AG04450 (cell line): ENCODE measurements at places on chromosomes 16 and 17.

DNA sequence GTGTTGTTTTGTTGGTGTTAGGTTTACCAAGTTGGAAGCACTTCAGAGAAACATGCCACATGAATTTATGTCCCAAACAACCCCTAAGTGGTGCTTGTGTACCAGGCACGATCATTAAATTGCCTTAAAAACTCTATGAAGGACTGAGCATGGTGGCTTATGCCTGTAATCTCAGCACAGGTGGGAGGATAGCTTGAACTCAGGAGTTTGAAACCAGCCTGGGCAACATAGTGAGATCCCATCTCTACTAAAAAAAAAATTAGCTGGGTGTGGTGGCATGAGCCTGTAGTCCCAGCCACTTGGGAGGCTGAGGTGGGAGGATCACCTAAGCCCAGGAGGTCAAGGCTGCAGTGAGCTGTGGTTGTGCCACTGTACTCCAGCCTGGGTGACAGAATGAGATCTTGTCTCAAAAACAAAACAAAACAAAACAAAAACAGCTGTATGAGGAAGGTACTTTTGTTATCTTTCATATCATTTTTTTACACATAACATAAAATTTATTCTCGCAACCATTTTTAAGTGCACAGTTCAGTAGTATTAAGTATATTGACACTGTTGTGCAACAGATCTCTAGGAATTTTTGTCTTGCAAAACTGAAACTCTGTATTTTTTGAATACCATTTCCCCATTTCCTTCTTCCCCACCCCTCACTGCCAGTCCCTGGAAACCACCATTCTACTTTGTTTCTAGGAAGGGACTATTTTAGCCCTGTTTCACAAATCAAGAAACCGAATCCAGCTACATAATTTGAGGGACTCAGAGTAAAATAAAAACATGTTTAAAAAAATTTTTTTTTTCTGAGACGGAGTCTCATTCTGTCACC is 14.3 kb upstream of the RBBP6 start:
- DNase-seq = no peak

DNA sequence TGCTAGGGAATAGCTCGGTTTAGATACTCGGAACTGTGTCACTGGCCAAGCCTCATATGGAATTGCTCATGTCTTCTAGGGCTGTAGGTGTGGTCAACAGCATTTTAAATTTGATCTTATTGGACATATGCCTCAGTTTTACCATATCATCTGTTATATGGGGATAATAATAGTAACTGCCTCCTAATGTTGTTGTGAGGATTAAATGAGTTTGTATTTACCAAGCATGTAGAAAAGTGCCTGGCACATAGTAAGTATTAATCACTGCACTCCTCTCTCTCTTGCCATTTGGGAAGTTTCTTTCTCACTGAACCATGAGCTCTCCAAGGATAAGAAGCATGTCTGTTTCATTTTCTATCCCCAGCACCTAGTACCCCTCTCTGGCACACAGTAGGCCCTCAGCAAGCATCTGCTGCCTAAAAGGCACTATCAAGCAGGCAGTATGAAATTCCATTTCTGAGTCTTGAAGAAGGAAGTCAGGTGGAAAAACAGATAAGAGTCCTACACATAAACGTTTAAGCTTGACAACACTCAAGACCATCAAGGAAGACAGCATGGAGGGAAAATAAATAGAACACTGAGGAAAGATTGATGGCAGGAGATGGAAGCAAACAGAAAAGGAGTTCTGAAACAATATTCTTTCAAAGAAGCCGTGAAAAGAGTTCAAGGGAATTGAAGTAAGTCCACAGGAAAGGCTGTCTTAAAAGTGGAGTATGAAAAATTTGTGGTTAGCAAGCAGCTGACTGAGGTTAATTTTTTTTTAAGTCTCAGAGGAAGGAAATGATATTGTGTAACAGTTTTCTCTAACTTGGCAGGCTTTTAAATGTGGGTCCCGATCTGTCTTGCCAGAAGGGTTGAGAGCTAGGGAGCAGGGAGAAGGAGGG is 2.2 kb upstream of the ATP6V0A1 start:
- no peak for DNase-seq

DNA sequence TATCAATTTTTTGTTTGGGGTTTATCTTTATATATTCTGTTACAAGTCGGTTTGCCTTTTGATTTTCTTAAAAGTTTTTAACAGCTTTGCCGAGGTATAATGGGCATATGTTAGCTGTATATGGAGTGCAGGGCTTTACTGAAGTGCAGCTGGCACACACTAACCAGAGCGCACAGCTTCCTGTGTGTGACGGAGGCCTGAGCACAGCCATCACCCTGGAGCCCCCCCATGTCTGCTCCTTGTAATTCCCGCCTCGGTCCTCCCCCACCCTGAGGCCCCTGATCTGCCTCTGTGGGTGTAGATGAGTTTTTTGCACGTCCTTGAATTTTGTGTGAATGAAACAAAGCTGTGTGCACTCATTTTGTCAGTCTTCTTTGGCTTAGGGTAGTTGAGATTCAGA is 60.1 kb upstream of the ZNF750 start:
- no peak for DNase-seq

- DNase-seq = no peak
Measured at GRCh38 chr17:17073581-17074403, 31.5 kb downstream of the MPRIP start.

GRCh38 chr16:15507301-15507958 is 73.0 kb downstream of the BMERB1 start:
- DNase-seq = no peak

GRCh38 chr17:58615768-58616659 is 75.8 kb downstream of the TEX14 start:
- no peak for DNase-seq

- no peak for DNase-seq
Measured at GRCh38 chr17:17849845-17850373, 13.1 kb upstream of the SREBF1 start.

DNA sequence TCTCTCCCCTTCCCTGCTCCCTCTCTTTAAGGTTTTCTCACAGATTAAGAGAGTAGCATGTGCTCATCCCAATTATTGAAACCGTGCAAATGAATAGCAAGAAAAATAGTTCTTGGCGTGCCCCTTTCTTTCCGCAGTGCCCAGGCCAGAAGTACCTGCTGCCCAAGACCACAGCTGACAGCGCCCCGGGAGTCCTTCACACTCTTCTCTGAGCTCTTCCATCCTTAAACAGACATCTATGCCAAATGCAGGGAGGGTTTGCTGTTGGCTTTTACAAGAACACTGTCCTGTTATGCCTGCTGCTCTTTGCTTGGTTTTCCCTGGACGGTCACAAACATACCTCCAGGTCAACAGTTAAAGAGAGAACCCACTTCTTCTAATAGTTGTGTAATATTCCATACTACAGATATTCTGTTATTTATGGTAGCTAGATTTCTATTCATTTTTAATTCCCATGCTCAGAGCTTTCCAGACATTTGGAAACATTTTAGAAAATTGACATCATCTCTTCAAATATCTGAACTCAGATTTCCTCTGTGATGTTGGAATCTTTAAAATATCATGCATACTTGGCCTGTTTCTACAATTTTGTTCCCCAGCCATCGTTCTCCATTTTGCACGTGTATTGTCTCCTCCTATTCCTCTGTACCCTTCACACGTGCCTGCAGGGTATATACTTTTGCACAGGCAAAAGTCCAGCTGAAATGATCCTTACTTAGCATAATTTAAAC is 416.7 kb downstream of the WWOX start:
- DNase-seq = no peak

GRCh38 chr17:11459861-11460331 is 138.4 kb upstream of the DNAH9 start:
- no peak for DNase-seq

DNA sequence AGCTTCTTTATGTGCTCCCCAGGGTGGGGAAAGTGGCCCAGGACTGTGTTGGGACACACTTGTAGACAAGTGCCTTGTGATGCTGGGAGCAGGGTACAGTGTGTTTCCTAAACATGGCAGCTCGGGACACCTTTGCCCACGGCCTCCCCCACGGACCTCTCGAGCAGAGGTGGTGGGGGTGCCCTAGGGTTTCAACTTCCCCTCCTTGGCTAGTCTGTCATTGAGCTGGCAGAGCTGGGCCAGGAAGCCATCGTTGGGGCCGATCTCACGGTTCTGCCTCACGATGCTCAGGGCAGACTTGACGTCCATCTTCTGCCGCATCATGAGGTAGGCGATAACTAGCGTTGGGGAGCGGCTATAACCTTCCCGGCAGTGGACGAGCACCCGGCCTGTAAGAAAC is 9.4 kb downstream of the DUSP3 start:
- no peak for DNase-seq

GRCh38 chr16:23132775-23133463 is 16.3 kb downstream of the USP31 start:
- DNase-seq = no peak

DNA sequence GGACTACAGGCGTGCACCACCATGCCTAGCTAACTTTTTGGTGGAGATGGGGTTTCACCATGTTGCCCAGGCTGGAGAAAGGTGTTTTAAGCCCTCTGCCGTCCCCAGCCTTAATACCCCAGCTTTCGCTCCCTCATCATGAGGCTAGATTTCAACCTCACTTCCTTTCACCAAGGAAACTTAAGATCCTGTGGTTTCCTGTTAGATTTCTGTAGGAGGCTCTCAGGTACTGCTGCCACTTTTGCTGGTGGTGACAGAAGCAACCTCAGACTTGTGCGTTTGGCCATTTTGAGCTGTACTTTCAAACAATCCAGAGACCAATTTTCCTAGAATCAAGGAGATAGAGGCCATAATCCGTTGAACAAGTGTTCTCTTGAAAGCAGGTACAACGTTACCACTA is 36.2 kb downstream of the MPHOSPH6 start:
- DNase-seq = no peak

- DNase-seq = no peak
Measured at GRCh38 chr17:46773221-46773605, 45.3 kb downstream of the WNT3 start.

DNA sequence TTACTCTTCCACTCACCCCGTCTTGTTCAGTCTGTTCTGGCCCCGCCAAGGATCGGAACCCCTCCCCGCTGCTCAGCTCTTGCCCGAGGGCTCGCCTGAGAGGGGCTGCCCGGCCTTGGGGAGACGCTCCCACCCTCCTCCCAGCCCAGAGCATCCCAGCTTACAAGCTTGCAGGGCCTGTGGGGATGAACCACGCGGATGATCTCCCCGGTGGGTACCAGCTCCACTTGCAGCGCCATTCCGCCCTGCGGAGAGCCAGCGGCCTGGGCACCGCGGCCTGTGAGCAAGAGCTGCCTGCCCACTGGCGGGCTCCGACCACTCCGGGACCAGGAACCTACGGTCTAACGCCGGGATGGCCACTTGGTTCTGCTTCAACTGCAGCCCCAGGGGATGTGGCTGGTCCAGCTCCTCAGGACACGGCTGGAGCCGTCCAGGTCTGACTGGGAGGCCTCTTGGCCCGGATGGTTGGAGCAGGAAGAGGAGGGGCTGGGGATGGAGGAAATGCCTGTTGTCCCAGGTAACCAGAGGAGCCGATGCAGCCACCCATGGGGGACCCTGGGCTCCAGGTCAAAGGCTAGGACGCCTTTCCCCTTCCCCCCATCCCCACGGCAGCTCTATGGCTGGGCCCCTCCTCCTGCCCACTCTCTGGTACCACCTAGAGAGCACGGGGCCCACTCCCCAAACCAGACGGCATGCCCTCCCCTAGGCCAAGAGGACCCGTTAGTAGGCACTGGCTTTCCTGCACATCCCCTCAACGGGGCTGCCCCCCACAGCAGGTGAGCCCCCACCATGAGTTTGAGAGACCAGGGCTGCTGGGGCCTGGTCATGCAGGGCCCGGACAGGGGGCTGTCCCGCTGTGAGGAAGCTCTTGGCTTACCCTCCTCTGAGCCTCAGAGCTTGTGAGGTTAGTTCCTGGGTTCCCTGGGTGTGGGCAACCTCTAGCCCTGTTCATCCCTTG is at the start of gene MYO1C:
Gene MYO1C (minus strand): TSS at position 438 of the 958 bp plus-strand sequence. CDS start 199 bp downstream, at position 239.
- DNase-seq = no peak

- no peak for DNase-seq
Measured at GRCh38 chr16:71693164-71693563, 31.3 kb downstream of the PHLPP2 start.

- DNase-seq = no peak
Measured at GRCh38 chr17:798246-798645, 16.1 kb downstream of the MRM3 start.

DNA sequence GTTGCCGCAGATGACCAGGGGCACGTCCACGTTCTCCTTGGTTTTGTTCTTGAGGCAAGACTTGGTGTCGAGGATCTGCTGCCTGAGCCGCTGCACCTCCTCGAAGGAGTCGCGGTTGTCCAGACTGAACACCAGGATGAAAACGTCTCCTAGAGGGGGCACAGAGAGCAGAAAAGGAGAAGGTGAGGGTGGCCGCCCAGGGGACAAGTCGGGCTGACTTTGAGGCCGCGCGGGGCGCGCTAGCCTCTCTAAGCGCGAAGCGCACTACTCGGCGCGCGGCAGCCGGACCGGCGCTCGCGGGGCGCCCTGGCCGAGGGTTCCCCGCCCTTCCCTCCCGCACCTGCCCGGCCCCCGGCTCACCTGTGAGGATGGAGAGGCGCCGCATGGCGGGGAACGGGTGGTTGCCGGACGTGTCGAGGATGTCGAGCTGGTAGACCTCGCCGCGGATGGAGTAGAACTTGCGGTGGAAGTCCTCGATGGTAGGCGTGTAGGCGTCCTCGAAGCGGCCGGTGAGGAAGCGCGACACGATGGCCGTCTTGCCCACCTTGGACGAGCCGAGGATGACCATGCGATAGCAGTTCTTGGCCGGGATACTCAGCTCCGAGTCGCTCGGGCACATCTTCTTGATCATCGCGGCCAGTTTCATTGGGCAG is 533 bp downstream of the RASD1 start:
- DNase-seq = no peak

DNA sequence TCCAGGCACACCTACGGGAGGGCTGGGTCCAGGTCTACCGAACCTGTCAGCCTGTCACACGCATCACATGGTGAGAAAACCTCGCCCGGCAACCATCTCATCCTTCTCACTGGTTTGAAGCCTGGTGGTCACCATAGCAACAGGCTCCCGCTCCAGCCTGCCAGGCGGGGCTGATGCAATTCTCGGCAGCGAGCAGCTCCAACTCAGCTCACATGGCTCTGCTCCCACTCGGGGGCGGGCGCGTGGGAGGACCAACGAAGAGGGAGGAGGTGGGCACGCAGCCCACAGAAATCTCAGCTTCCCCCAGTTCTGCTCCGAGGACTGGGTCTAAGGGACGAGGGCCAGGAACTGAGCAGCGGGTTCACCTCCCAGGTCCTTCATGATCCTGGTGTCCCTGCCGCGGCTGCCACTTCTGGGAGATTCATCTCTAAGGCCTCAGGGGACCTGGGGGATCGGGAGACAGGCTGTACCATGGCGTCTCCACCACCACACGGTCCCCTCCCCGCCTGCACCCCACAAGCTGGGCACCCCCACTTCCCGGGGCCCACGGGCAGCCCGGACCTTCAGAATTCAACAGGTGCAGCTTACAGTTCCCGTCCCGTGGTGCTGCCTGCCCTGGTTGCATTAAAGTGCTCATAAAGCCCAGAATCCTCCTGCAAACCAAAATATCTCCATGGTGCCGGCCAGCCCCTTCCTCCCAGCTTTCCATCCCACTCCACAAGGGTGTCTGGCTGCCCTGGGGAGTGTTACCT is 25.8 kb downstream of the ABR start:
- peak; percentile 32 for DNase-seq

- no peak for DNase-seq
Measured at GRCh38 chr16:27973678-27974077, 89.8 kb downstream of the GSG1L start.

GRCh38 chr16:74743045-74743667 is 31.5 kb downstream of the FA2H start:
- DNase-seq = no peak
